ENCODE measurements at places on chromosomes 4 and X.

DNA sequence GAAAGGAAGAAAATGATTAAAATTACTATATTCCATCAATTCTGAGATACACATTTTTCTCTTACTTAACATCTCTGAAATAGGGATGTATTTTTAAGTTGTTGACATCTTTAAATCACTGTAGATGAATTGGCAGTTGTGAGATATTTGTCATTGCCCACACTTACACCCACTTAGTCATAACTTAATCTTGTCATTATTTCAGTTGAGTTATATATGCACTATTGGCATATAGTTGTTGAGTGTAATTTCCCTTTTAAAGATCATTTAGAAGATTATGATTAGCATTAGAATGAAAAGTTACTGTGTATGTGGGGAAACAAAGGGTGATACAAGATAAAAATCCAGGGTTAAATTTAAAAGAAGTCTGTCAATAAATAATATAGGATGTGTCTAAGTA is 2.2 kb downstream of the AIMP1 start:
- DNase-seq: no peak

DNA sequence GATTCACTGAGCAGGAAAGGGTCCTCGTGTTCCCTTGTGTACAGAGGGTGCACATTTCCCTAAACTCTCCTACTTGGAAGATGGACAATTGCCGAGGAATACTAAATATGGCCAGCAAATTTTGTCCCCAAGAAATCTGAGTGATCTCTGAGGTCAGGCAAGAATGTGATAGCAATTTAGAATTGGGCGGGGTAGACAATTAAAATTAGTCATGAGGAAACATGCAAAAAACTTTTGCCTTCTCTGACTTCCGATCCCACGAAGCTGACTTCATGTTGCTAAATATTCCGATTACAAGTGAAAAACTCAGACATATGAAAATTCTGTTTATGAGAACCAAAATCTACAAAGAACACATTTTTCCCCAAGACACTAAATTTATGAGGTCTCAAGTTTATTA is 453.9 kb upstream of the ZFP42 start:
- no peak for DNase-seq

- no peak for DNase-seq
Observed at GRCh38 chr4:41143311-41144039, 70.9 kb downstream of the APBB2 start.

DNA sequence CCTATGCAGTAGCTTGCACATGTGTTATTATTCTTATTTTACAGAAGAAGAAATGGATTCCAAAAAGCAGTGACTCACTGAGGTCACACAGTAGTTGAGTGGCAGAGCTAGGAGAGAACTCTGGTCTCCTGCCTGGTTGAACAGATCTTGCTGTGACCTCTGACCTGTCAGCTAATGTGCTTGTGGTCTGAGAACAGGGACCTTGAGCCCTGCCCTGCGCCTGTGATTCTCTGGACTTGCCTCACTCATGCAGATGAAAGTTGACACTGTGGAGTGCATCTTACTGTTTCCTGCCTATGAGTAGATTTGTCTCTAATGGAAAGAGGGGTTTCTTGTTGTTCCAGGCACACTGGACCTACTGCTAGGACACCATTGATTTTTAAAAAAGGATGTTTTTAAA is 32.3 kb downstream of the ETNPPL start:
- no peak for DNase-seq

DNA sequence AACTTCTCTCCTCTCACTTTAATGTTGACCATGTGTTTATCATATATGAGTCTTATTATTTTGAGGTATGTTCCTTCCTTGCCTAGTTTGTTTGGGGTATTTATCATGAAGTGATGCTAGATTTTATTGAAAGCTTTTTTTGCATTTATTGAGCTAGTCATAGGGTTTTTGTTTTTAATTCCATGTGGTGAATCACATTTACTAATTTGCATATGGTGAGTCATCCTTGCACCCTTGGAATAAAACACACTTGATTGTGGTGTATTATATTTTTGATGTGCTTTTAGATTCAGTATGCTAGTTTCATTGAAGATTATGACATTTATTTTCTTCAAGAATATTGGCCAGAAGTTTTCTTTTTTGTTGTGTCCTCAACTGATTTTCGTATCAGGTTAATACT is 464.6 kb downstream of the PCDH18 start:
- no peak for DNase-seq

GRCh38 chr4:184419976-184420375 is 54.4 kb downstream of the IRF2 start:
- DNase-seq: no peak
